ENCODE measurements at places on chromosomes 13 and 19. TPM values are rescaled to one million over a fixed set of nuclear protein-coding genes. Genes with fewer than 3 reads are reported as not detected.

GRCh38 chr19:8361921-8362793 lies 1.8 kb upstream of the ANGPTL4 start:
- peak; percentile 65 for DNase-seq

GRCh38 chr13:41554626-41555386 lies 97.5 kb downstream of the RGCC start:
- DNase-seq: no peak

Gene FCGBP
- 7.6 TPM for polyA plus RNA-seq

- no peak for DNase-seq
These were observed 81.9 kb downstream of the IPO5 start for GRCh38 chr13:98035373-98035772.

DNA sequence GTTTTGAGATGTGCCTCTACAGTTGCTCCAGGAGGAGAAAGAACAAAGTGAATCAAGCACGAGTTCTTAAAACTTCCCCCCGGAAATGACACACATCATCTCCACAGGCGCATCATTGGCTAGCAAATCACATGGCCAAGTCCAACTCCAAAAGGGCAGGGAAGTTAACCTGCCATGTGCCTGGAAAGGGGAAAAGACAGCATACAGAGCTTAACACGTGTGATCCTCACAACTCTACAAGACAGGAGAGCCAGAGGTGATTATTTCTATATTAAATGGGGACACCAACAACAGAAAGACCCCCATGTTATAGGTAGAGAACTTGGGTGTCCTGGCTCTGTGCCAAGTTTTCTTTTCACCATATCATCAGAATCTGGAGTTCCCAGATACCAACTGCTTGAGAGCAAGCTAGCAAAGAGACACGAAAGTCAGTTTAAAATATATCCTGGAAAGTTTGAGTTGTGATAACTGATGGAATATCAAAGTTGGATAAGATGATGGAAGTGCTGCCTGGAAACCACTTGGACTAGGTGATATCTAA lies 871.1 kb downstream of the UQCRFS1 start:
- DNase-seq: no peak

GRCh38 chr19:47120470-47121067 lies 7.0 kb upstream of the ZC3H4 start:
- no peak for DNase-seq

DNA sequence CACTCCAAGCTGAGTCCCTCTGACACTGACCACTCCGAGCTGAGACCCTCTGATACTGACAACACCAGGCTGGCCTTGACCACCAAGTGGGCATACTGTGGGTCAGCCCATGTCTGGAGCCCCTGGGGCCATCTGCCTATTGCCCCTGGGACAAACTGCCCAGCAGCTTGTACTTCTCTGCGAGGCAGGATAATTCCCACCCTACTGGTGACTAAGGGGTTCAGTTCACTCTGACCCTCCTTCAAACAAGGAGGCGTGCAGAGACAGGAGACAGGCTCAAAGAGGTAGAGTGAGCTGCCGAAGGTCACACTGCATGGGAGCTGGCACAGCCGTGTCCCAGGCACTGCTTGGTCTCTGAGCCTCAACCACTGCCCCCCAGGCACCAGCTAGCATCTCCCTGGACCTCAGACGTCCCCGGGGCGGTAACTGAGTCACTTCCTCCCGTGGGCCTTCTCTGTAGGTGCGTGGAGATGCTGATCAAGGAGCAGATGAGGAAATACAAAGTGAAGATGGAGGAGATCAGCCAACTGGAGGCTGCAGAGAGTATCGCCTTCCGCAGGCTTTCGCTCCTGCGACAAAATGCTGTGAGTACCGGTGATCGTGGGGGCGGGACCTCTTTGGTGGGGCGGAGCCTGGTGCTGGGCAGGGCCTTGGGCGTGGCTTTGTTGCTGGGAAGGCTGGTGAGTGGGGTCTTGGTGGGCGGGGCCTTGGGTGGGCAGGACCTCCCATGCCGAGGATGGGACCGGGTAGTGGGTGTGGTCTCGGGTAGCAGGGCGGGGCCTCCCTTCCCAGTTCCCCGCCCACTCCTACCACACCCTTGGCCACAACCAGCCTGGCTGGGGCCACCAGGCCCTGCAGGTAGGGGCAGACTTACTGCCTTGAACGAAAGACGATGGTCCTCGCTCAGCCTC lies 5.8 kb upstream of the USE1 start:
- peak; percentile 74 for DNase-seq

Gene EHD2
- 19.4 TPM for polyA plus RNA-seq

DNA sequence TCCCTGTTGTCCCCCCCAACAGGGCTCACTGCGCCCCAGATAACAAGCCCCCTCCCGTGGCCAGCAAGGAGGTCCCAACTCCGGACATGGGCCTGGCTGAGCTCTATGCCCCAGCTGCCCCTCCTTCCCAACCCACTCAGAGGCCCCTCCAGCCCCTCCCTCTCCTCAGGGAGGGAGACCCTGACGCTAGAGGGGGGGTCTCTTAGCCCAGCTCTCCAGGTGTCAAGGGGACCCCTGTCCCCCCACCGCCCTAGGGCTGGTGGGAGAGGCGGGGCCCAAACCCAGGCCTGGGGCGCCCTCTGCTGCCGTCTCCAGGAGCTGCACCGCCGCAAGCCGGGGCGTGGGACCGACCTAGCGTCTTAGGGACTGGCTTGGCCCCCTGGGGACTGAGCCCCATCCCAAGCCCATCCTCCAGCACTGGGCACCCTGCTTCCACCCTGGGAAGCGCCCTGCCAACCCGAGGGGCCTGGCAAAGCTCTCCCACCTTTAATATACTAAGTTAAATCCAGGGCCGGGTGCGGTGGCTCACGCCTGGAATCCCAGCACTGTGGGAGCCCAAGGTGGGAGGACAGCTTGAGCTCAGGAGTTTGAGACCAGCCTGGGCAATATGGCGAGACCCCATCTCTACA lies 1.4 kb downstream of the GRIN3B start:
- DNase-seq: peak; percentile 46

DNA sequence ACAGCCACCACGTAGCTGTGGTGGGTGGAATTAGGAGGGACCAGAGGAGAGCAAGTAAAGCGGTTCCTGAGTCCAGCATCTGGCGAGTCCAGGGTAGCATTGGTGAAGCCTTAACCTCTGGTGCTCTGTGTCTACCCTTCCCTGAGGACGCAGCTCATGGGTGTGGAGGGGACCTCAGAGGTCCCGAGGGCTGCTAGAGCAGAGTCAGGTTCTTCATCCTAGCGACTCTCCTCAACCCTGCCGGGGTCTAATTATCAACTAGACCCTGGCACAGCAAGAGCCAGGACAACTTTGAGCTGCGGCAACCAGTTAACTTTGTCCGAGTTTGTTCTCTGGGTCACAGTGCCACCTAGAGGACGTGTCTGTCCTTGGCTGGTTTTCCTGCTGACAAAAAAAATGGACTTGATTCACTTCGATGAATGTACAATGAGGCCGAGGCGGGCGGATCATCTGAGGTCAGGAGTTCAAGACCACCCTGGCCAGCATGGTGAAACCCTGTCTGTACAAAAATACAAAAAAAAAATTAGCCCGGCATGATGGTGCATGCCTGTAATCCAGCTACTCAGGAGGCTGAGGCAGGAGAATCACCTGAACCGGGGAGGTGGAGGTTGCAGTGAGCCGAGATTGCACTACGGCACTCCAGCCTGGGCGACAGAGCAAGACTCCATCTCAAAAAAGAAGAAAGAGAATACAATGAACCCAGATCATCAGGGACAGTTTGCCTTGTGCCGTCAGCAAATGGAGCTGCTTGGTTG lies 25.0 kb downstream of the TSSK6 start:
- peak; percentile 96 for DNase-seq

DNA sequence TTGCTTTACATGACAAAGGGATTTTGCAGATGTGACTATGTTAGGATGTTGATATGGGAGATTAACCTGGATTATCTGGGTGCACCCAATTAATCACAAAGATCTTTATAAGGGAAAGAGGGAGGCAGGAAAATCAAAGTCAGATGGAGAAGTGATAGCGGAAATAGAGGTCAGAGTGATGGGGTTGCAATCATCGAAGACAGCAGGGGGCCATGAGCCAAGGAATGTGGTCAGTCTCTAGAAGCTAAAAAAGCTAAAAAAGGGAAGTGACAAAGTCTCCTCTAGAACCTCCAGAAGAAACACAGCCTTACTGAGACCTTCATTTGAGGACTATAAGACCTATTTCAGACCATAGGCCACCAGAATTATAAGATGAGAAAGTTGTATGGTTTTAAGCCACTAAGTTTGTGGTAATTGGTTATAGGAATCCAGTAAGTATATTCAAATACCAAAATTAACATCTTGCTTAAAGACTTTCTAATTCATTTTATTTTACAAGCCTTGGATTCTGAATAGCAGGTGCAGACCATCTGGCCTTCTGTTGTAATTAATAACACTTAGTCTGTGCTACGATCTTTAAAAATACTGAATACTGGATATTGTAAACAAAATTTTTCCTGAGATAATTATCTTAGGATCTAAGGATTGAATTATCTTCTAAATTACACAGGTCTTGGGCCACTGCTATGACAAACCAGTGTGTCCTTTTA lies 493.4 kb upstream of the PCDH20 start:
- DNase-seq: no peak

- no peak for DNase-seq
These were observed 14.1 kb downstream of the BRD4 start for GRCh38 chr19:15318241-15318691.

- DNase-seq: no peak
These were observed 43.1 kb upstream of the ZNF681 start for GRCh38 chr19:23801803-23802202.

DNA sequence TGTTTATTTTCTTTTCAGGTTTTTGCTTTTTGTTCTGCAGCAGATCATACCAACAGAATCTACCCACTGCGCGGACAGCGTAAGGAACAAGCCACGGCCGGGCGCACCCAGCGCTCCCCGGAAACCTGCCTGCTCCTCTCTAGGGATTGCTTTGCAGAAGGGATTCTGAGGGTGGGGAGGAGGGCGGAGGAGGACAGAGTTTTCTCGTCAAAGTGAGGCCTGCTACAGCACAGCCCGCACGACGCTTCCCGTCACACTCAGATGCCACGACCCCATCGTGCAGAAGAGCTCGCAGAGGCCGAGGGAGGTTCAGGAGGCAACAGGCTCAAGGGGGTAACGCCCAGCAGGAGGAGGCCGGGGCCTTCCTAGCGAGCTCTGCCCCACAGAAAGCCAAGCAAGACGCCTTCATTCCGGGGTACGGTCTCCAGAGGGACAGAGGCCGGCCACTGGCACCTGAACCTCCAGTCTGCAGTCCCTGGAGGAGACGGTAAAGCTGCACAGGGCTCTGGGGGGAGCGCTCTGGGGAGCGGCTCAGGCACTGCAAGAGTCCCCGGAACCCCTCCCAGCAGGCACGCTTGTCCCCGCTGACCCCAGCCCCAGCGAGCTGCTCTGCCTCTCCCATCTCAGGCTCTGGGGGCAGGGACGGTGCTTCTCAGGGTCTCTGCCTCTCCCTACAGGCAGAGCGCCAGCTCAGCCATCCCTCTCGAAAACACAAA lies 6.9 kb downstream of the REXO1 start:
- no peak for DNase-seq

- DNase-seq: peak; percentile 79
These were observed 2.4 kb downstream of the TIMM13 start for GRCh38 chr19:2424686-2425621.

DNA sequence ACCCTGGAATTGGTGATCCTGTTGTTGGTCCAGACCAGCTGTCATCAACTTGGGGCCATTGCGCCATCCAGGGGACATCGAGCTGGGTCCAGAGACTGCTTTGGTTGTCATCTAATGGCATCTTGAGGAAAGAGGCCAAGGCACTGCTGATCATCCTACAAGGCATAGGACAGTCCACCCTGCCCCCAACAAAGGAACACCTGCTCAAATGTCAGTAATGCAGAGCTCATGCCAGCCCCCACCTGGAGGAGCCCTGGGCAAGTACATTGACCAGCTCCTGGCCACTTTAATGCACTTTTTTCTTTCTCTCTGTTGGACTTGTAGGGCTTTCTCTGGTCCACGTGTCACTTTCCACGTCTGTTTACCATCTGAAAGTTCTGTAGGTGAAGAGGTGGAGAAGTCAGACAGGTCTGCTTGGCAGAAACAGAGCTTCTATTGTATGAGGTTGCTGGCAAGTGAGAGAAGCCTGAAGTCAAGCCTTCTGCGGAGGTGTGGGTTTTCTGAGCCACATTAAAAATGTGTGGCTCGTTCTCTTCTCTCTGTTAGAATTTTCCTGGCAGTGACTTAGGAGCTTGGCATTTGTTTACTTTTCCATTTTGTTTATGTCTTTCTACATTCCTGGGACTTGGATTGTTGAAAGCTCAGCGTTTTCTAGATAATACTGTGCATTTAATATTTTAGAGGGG lies 124.0 kb upstream of the RNF113B start:
- DNase-seq: peak; percentile 69

Gene WDR88
- not detected for polyA plus RNA-seq

GRCh38 chr13:95656386-95657015 lies 12.0 kb upstream of the DZIP1 start:
- no peak for DNase-seq

DNA sequence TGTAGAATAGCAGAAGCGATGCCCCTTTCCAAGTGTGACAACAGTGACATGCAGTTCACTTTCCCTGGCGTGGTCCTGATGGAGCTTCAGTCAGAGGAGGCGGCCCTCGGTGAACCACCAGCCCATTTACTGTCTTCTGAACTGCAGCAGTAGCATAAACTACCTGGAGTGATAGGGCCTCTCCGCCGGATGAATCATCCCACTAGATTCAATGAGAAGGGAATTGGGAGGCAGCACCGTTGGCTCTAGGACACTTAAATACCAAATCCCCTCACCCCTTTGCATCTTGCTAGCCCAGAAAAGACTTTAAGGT lies 112.8 kb upstream of the GPR12 start:
- DNase-seq: no peak

Gene CEACAM19
- polyA plus RNA-seq: 5.5 TPM

DNA sequence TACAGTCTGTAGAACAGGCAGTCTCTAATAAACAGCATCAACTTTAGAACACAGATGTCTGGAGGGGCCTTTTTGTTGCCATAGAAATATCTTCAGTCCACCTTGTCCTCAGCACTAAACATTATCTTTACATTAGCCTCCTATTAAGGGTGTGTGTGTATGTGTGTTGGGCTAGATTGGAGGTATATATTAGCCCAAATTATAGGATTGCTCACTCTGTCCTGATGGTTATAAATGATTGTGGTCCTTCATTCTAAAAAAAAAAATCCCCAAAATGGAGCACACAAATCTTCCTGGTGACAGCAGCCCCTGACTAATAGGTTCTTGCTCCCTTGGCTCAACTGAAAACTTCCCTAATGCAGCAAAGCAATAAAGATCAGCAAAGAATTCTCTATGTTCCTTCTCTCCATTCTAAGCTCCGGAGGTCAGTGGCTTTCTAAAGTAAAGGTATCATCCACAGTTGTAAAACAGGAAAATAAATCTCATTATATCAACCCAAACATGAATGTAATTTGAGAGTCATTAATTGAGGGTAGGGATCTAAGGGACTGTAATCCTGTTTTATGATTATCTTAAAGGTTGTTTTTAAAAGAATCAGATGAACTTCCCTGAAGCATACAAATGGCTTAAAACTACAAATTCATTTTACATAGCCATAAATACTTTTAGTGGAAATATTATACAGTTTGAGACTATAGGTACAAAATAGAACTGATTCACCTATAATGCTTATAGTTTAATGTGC lies 232.7 kb downstream of the KLF12 start:
- no peak for DNase-seq

Gene PRR12
- 4.9 TPM for polyA plus RNA-seq

Gene IQCN
- 0.82 TPM for polyA plus RNA-seq
